Pancreas (tissue), 10 donors: ENCODE measurements at places on chromosomes 3 and 15.

GRCh38 chr3:197151580-197151979 is 122.0 kb upstream of the MELTF start:
- DNase-seq, result peak; percentile 20

DNA sequence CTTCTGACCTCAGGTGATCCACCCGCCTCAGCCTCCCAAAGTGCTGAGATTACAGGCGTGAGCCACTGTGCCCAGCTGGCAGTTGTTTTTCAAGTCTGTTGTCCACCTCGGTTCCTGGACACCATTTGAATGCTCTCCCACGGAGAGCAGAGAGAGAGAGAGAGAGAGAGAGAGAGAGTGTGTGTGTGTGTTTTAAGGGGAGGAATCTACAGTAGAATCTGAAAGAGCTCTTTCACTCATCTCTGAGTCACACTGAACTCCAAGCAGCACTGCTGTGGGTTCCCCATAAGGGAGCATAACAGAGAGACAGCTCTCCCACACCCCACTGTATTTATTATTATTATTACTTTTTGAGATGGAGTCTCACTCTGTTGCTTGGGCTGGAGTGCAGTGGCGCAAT is 156.6 kb downstream of the RPLP1 start:
- DNase-seq, result no peak

- DNase-seq, result no peak
Observed at GRCh38 chr3:42497009-42497731, 5.3 kb upstream of the VIPR1 start.

DNA sequence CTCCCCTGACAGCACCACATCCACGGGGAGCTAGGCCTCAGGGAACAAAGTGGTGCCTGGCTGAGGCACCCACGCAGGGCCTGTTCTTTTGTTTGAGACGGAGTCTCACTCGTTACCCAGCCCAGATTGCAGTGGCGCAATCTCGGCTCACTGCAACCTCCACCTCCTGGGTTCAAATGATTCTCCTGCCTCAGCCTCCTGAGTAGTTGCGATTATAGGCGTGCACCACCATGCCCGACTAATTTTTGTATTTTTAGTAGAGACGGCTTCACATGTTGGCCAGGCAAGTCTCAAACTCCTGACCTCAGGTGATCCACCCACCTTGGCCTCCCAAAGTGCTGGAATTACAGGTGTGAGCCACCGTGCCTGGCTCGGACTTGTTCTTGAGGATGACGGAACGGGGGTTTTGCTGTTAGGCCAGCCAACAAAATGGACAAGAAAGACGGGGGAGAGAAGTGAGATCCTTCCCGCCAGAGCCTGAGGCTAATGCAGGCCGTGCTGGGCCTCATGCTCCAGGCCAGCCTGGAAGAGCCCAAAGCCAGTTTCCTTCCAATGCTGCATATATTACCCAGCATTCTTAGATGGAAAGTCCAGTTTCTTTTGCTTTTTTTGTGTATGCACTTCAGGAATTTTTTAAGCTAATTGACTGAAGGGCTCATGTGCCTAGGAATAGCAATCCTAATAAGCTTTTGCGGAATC is 28.1 kb upstream of the FURIN start:
- no peak for DNase-seq
